ENCODE measurements at places on chromosomes 3 and 15.

DNA sequence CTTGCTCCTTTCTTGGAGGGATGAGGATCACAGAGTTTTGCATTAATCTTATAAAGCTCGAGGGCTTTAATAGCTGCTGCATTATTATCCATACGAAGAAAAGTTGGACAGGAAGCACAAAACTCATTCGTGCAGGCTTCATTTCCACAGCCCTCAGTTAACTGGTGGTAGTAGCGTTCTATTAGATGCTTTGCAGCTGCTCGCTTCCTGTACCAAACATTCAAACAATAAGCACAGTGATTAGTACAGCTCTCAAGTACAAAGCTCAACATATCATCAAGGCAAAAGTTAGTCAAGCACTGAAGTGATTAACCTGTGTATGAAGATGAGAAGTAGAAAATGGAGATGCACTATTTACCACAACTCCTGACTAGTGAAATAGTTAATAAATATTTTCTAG, 63.3 kb downstream of the UBE3A start:
- DNase-seq: no peak

GRCh38 chr3:139118835-139119234, 74.1 kb upstream of the PRR23C start:
- DNase-seq: no peak

GRCh38 chr3:71011565-71012287, 571.8 kb downstream of the FOXP1 start:
- DNase-seq: no peak

DNA sequence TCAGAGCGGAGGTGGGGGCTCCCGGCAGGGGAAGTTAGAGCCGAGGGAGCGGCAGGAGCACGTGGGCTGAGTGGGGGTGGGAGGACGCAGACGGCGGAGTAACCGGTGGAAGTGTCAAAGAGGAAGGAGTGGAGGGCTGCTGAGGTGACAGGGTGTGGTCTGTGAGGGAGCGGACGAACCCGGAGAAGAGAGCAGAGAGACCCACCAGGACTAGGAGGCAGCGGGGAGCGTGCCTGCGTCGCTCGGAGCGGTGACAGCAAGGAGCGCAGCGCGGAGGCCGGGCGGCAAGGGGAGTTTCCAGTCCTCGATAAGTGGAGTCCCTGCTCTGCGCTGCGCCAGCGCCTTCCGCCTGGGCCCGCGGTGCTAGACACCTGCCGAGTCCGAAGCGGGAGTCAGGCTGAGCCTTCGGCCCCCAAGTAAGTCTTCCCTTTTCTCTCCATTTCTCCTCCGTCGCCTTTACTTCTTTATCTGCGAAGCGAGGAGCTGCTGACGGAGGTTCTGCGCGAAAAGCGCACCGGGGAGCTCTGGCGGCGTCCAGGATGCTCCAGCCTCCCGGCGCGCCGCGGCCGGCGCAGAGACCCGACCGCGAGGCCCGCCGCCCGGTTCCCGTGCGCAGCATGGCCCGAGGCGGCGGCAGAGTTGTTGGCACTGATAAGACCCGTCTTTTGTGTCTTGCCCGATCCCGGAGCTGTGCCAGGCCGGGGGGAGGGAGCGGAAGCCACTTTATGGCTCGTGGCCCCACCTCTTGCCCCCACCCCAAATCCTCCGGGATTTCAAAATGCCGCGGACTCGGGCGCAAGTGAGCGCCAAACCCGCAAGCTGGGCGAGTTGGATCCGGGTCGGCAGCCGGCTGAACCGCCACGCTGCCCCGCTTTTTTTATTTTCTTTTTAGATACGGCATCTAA, 533.0 kb upstream of the SEMA6D start:
- no peak for DNase-seq
